ENCODE measurements at places on chromosomes 4 and X. TPM values are rescaled to one million over a fixed set of nuclear protein-coding genes. Genes with fewer than 3 reads are reported as not detected.

CYP2U1 gene
- total RNA-seq: 4.0 TPM

BTK gene
- 0.37 TPM for total RNA-seq

SMIM43 gene
- total RNA-seq: not detected

SH2D1A gene
- total RNA-seq: 0.15 TPM

SPANXB1 gene
- total RNA-seq: not detected

NKRF gene
- 22.8 TPM for total RNA-seq

GABRQ gene
- 4.2 TPM for total RNA-seq

FAM9B gene
- not detected for total RNA-seq

SOX3 gene
- not detected for total RNA-seq

LNX1 gene
- total RNA-seq: 3.3 TPM

REPS2 gene
- 4.5 TPM for total RNA-seq

MEPE gene
- not detected for total RNA-seq

FAT1 gene
- total RNA-seq: 676 TPM

PPP1R3F gene
- 1.6 TPM for total RNA-seq

NXF2 gene
- total RNA-seq: not detected

Data from HCT116 (cell line).